ENCODE measurements at places on chromosomes 7 and 10.

DNA sequence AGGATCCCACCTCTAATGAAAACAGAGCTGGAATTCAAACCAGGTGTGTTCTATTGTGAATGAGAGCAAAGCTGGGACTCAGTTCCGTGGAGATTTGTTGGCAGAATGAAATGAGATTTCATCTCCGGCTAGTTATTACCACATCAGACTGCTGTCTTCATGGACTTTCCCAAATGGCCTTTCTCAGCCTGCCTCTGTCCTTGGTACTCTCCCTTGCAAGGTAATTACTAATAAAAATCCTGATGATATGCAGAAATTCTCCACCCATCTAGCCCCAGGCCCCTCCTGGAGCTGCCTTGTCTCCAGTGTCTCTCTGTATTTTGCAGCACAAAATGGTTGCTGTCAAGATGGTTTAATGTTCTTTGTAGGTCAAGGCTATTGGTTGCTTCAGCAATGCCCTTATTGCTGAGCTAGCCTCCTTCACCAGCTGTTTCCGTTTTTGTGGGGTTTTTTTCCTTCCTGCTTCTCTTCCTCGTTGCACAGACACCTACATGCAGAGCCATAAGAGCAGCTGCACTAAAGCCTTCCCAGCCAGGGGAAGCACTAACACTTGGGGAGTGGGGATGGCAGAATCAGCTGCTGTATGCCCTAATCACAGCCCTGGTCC, 185.0 kb upstream of the GHITM start:
- DNase-seq = no peak

GRCh38 chr10:1358860-1359625, 302.9 kb downstream of the WDR37 start:
- no peak for DNase-seq

- DNase-seq = no peak
Observed at GRCh38 chr10:15123749-15124184, 26.6 kb downstream of the RPP38 start.

DNA sequence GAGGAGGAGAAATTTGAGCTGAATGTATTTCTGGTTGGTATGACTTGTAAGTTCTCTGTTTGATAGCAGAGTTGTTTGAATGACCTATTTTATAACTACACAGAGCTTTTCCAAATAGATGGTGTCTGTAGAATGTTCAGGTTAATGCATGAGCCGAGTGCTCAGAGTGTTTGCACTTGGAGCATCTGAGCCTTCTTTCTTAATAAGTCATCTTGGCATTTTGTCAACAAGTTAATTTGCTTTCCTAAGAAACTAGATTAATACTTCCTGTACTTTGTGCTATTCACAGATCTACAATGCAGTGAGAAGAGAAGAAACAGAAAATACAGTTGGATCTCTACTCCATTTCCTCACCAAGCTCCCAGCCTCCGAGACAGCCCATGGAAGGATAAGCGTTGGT, 138.2 kb downstream of the PLCE1 start:
- DNase-seq = no peak

DNA sequence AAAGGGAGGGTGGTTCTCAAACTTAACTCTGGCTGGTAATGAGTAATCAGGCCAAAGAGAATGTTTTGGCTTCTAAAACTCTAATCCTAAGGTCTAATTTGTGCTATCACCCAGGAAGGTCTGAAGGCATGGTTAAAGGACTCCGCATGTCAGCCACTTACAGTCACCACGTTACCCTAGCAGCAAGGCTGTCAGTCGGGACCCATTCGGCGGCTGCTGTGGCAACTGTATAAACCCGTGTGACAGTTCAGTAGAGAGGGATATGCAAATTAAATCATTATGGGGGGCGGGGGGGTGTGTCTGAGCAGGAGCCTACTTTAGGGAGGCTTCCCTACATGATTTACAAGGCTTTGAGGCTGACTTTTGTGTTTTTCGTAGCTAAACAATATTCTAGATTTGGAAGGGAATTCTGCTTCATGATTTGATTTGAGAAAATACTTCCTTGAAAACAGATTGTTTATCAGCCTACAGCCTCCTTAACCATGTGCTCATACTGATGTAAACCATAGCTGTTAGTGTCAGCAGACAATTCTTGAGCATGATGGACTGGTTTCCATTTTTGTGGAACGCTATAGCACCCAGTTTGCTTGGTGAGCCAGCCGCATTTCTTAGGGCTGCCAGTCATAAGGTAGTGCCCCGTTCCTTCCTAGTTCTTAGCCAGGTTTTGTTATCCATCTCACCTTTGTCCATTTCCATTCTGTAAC, 284.4 kb downstream of the USP6NL start:
- DNase-seq = no peak

GRCh38 chr7:137523171-137523570, 179.6 kb upstream of the PTN start:
- DNase-seq = no peak

- no peak for DNase-seq
Observed at GRCh38 chr7:33813331-33813730, 92.0 kb upstream of the BMPER start.

- no peak for DNase-seq
Observed at GRCh38 chr7:73831834-73832651, 1.2 kb downstream of the CLDN4 start.

GRCh38 chr10:4812046-4812445, 14.0 kb upstream of the AKR1E2 start:
- DNase-seq = no peak

- no peak for DNase-seq
Observed at GRCh38 chr7:158108646-158109293, 478.9 kb downstream of the PTPRN2 start.

DNA sequence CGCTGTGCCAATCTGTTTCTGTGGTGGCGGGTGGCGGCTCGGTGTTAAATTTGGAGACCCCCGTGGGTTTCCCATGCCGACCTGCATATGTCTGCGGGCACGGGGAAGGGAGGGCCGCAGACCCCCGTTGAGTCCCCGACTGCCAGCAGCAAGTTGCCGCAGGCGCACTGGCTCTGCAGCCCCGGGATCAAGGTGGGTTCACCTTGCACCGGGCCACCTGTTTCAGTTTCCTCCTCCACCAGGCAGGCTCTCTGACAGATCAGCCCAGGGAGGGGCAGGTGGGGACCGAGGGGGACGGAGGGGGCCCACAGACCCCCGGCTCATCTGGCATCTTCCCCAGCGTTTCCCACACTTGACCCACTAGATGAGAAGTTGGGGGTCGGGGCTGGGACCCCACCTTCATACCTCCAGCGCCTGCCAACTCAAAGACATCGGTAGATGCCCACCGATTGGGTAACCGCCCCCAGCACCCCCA, 95.9 kb downstream of the CUX1 start:
- DNase-seq = no peak

- no peak for DNase-seq
Observed at GRCh38 chr7:153066711-153067110, 307.2 kb downstream of the ACTR3B start.

GRCh38 chr10:43206391-43207235, 60.3 kb downstream of the RASGEF1A start:
- no peak for DNase-seq

DNA sequence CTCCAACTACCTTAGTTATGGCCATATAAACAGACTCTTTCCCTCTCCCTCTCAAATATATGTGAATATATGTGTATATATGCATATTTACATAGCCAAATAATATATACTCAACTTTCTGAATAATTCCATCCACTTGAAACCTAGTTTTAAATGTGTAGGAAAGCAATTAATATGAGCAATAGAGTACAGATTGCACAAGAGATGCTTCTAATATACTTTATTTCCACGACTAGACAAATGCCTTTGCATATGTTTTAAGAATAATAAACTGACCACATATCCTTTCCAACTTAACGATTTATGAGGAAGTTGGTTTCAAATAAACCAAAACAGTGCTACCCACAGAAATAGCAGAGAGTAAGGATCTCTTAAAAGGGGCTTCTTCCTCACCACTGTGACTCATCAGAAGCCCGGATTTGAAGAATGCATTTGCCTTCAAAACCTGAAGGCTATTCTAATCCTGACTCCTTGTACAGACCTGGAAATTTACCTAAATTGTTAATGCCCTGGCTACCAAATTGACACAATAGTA, 266.3 kb downstream of the AHR start:
- no peak for DNase-seq

- no peak for DNase-seq
Observed at GRCh38 chr10:63707254-63707910, 186.2 kb downstream of the REEP3 start.

DNA sequence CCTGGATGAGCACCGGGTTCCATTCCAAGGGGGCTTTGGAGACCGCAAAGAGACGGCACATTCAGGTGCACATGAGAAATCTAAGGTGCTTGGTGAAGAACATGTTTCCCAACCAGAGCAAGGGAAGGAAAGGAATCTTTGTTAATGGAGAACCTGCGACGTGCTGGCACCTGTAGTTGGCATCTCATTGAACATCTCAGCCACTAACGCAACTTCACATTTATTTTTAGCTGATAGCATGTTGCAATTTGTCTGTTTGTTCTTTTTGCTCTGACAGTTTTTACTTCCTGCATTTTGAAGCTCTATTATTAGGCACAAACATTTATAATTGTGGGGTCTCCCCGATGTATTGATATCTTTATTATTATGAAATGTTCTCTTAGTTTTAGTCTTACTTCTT, 316.7 kb downstream of the TCERG1L start:
- DNase-seq = no peak

DNA sequence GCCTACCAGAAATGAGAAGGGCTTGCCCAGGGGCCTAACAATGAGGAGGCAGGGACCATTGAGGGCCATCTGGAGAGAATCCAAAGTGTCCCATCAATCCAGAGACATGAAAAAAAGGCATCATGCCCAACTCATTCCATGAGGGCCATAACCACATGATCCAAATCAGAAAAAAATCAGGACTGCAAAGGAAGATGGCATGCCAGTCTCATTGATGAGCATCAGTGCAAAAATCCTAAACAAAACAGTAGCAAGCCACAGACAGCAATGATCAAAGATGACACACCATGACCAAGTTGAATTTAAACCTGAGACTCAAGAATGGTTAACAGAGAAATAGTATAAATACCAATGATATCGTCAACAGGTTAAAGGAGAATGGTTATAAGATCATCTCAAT, 7.0 kb upstream of the CYP3A4 start:
- DNase-seq = no peak

DNA sequence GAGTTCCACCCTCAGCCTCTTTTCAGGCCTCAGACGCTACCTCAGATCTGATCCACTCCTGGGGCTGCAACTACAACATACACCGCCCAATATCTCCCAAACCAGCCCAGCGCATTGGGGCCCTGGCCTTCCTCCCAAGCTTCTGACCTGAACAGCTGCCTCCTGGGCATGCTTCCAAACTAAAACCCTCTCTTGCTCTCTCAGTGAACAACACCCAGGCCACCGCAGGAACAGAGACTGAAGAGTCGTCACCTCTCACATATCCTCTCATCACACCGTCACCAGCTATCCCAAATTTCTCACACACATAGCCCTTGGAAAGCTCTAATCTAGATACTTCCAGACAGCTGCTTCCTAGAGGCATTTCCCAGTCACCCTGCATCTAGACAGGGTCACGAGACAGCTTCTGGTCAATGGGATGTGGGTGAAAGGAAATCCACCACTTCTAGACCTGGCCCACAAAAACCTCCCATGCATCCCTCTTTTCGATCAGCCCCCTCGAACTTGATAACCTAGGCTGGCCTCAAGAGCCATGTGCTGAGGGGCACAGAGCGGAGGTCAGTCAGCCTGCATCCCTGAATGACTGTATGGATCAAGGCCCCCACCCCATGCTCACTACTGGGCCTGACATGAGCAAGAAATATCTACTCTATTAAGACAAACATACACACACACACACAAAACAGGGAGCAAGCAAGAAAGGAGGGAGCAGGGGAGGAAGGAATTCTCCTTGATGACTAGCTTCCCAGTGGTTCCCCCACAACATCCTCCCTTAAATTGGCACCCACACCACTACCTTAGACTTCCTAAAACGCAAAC, 1.8 kb downstream of the PARP12 start:
- no peak for DNase-seq

GRCh38 chr7:9507290-9507689, 1073.9 kb downstream of the NXPH1 start:
- DNase-seq = no peak

GRCh38 chr7:3897430-3898372, 596.6 kb downstream of the SDK1 start:
- DNase-seq = no peak

DNA sequence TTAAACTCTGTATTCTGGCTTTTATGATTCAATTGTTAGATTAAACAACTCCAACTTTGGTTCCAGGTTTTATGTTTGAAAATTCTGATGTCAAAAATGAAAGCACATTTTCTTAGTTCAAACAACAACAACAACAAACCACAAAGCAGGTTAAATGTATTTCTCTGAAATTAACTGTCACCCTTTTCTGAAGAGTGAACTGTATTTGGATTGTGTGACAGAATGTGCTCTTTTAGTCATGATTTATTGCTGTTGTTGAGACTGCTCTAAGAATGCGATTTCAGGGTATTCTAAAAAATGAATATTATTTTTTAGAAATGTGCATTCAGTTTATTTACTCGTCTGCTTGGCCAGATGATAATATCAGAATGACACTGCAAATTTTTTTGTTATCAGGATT, 144.1 kb downstream of the GNAI1 start:
- no peak for DNase-seq

GRCh38 chr10:101183458-101184183, 45.6 kb downstream of the LBX1 start:
- no peak for DNase-seq

DNA sequence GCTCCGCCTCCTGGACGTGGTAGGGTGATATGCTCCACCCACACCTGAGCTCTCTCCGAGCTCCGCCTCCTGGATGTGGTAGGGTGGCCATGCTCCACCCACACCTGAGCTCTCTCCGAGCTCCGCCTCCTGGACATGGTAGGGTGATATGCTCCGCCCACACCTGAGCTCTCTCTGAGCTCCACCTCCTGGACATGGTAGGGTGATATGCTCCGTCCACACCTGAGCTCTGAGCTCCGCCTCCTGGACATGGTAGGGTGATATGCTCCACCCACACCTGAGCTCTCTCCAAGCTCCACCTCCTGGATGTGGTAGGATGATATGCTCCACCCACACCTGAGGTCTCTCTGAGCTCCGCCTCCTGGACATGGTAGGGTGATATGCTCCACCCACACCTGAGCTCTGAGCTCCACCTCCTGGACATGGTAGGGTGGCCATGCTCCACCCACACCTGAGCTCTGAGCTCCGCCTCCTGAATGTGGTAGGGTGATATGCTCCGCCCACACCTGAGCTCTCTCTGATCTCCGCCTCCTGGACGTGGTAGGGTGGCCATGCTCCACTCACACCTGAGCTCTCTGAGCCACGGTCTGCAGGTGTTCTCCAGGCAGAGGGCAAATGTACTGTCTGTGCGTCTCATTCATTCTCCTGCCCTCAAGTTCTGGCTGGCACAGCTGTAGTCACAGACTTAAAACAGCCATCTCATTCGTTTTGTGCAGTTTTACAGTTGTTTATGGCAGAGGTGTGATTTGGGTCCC, 252.4 kb downstream of the DIP2C start:
- DNase-seq = no peak

- no peak for DNase-seq
Observed at GRCh38 chr10:14838582-14839304, 637 bp downstream of the HSPA14 start.

DNA sequence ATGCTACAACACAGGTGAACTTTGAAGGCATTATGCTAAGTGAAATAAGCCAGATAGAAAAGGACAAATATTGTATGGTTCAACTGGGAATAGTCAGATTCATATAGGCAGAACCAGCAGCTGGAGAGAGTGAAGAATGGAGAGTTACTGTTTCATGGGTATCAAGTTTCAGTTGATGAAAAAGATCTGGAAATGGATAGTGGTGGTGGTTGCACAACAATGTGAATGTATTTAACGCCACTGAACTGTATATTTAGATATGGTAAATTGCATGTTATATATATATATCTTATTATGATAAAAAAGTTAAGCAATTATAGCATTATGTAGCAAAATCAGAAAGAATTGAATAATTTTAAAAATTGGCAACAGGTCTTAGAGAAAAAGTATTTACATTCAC, 3.9 kb downstream of the LMBR1 start:
- DNase-seq = no peak
